ENCODE measurements at places on chromosomes 13 and 19.

GRCh38 chr13:114019367-114019766 lies 45.5 kb upstream of the C13orf46 start:
- no peak for DNase-seq

DNA sequence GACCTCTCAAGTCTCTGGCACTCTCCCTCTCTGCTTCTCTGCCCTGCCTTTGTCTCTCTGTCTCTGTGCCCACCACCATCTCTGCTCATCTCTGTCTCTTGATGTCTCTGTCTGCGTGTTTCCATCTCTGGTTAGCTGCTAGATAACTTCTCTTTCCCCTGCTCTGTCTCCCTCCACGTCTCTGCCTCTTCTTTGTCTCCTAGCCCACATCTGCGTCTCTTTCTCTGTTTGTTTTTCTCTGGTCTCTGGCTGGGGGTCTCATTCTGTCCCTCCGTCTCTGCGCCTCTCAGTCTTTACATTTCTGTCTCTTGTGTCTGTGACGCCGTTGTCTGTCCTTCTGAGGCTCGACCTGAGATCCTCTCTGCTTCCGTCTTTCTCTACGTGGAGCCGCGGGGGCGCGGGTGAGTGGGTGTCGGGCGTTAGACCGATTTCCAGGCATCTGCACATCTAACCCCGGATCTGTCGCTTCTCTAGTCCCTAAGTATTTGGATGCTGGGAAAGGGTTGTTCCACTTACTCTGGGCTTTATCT lies 386 bp downstream of the GIPR start:
- no peak for DNase-seq

DNA sequence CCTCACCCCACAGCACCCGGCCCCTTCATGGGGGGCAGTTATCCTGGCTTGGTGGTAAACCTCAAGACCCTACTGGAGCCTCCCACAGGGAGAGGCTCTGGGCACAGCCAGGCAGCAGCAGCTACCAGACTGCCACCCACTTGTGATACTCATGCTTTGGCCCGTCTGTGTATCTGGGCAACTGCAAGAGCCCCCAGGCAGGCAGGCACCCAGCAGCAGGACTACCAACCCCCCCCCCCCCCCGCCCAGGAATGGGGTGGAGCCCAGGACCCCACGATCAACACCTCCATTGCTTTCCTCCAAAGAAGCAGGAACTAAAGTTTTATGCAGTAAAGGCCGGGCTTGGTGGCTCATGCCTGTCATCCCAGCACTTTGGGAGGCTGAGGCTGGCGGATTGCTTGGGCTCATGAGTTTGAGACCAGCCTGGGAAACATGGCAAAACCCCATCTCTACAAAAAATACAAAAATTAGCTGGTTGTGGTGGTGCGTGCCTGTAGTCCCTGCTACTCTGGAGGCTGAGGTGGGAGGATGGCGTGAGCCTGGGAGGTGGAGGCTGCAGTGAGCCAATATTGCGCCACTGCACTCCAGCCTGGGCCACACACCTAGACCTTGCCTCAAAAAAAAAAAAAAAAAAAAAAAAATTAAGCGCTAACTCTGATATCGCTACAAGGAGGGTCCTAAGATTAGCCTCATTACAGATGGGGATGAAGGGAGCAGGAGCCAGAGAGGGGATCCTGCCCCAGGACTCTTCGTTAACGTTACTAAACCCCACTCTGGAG lies 1.1 kb upstream of the LYL1 start:
- DNase-seq, result no peak

- DNase-seq, result no peak
Observed at GRCh38 chr13:103931885-103932284, 865.7 kb upstream of the SLC10A2 start.

DNA sequence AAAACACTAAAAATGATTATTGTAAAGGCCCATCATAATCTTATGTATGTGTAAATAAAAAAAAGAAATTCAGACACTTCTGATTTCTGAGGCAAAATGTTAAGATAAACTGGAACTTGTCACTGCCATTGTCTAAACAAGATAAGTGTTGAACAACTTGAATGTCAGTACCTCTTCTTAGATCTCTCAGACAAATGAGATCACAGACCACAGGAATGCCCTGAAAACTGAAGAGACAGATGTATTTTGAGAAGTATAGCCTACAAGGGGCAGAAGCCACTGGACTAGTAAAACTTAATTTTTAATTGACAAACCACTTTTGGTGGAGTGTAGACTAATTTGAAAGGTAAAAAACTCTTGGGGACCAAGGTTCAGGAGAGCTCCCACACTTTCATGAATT lies 375.5 kb upstream of the SLITRK5 start:
- no peak for DNase-seq

- DNase-seq, result no peak
Observed at GRCh38 chr19:2166741-2167738, 3.3 kb downstream of the DOT1L start.

DNA sequence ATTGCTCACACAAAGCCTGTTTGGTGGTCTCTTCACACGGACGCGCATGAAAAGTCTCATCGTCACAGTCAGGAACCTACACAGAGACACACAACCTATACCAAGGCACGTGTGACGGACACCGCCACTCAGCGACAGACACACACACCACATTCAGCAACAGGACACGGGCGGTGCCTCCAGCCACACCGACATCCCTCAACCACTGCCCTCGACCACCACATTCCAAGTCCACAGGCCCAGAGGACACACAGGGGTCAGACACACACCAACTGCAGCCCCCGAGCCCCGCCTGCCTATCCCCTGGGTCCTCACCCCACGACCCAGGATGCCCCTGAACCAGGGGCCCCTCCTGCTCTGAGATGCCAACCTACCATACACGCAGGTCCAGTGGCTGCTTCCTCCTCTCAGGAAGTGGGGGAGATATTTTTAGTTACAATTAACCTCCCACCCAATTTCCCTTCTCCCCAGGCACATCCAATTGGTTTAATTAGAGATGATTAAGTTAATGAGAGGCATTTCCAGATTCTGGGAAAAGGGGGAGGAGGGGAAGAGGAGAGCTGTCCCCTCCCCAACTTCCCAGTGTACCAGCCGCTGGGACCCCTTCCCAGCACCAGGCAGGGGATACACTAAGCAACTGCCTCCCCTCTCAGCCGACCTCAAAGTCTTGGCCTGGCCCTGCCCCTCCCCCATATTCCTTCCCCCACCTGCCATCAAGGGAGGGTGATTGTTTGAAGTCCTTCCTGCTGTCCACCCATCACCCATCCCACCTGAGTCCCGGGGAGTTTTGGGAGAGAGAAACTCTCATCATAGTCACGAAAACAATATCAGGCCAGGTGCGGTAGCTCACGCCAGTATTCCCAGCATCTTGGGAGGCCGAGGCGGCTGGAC lies 20.4 kb downstream of the MEIS3 start:
- no peak for DNase-seq

GRCh38 chr13:23790577-23791170 lies 98.5 kb downstream of the MIPEP start:
- DNase-seq, result no peak

- peak; percentile 8 for DNase-seq
Observed at GRCh38 chr13:23980160-23980551, 82.9 kb upstream of the C1QTNF9B start.

- no peak for DNase-seq
Observed at GRCh38 chr19:30699871-30700280, 327.7 kb downstream of the ZNF536 start.

- DNase-seq, result no peak
Observed at GRCh38 chr13:24777171-24777570, 13.2 kb downstream of the RNF17 start.

GRCh38 chr13:75294110-75294509 lies 187.9 kb downstream of the TBC1D4 start:
- DNase-seq, result no peak

Measured in esophagus squamous epithelium (tissue), 5 donors.